ENCODE measurements at places on chromosomes 7 and 10.

- no peak for DNase-seq
These were observed 114.6 kb upstream of the FZD1 start for GRCh38 chr7:91149341-91150246.

DNA sequence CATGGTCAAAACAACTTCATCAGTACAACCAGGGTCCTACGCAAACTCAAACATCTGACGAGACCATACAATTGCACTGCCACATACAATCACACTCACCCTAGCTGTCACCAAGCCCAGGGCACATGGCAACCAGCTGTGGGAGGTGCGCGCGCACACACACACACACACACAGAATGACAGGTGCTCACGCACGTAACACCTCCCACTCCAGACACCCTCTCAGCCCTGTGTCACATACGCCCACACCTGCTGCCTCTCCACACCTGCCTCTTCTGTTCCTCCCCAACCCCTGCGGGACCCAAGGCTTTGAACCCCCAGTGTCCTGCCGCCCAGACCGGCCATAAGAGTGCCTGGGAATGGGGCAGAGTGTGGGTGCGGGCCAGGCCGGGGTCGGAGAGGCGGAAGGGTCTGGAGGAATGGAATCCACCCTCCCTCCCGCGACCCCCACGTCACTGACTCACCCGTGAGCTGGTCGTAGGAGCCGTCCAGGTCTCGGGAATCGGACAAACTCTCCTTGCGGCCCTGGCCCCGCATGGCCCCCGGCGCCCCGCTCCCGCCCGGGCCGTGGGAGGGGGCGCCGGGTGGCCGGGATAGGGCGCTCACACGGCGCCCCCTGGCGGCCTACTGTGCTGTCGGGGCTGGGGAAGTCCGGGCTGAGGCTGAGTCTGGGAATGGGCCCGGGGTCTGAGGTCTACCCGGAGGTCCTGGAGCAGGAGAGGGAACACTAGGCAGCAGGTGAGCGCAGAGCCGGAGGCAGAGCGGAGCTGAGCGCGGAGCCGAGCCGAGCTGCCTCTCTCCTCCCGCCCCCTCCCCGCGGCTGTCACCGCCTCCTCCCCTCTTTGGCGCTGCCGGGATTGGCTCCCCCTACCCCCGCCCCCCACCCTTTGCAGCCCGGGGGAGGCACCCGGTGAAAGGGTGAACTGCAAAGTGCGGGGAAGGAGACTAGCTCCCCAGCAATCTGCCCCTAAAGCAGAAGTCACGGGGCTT lies at the start of gene KCNIP2:
Gene KCNIP2 (minus strand): TSS at position 769 of the 990 bp plus-strand sequence. CDS start 232 bp downstream, at position 537.
- DNase-seq = peak; percentile 20

DNA sequence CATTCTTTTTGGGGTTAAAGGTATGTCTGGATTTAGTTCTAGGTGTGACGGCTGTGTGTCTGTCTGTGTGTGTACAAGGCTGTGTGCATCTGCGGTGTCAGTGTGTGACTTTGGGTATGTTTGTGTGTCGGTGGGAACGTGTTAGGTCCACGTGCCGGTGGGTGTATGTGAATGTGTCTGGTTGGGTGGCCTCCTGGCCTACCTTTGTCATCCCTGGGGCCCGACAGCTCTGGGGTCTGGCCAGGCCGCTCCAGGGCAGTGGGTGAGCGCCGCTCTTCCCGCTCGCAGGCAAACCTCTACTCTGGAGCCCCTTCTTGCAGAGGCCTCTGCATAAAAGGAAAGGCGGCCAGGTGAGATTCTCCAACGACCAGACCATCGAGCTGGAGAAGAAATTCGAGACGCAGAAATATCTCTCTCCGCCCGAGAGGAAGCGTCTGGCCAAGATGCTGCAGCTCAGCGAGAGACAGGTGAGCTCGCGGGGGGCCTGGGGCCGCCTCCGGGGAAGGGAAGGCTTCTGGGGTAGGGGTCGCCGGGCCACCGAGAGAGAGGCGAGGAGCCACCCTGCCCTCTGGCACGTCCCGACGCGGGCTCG lies 2.4 kb downstream of the HHEX start:
- no peak for DNase-seq

DNA sequence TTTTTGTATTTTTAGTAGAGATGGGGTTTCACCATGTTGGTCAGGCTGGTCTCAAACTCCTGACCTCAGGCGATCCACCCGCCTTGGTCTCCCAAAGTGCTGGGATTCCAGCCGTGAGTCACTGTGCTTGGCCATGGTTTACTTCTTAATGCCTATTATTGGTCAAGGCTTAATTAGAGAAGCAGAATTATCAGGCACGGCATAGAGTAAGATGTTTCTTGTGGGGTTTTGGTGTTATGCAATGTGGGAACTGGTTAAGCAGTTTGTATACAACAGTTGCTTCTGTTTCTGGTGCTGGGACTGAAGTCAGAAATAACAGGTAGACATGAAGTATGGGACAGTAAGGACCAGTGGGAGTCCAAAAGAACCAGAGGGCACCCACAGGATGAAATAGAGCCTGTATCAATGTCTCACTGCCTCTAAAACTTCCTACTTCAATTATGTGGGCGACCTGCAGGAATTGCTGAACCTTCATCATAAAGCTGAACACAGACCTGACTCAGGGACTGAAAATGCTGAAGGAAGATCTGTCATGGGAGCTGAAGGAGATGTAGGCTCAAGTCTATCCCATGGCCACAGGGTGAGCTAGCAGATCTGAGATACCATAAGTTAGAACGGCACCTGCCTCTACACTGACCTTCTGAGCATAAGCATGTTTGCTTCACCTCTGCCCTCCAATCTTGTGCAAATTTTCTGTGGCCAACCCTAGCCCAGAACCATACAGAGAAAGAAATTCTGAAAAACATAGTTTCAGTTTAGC lies 38.3 kb upstream of the VCL start:
- DNase-seq = peak; percentile 68

DNA sequence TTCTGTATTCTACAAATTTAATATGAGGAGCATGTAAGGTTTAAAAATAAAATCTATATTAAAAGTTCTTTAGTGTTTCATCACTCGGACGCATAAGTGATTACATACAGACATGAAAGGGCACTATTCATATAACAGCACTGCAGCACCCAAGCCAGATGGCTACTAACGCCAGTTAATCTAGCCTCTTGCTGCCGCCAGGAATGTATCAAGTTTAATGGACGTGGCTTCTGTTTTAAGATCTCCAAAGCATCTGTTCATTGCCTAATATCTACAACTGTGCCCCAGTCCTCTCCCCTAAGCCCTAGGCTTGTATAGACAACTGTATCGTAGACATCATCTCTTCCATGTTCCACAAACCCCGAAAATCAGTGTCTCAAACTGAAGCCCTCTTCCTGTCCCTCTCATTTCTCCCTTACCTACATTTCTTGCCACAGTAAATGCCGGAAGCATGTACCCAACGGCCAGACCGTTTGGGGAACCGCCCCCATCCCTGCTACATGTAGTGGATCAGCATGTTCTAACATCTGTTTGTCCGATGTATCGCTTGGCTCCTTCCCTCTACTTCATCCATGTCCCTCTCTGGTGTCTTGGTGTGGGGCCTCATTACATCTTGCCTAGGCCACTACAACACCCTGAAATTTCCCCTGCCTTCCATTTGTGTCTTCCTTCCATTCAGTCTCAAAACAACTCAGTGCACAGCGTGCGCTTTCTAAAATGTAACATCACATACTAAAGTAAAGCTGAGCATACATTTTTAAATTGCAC lies 147.5 kb upstream of the RSU1 start:
- no peak for DNase-seq

GRCh38 chr7:73685311-73685710 lies 1.9 kb downstream of the BUD23 start:
- DNase-seq = no peak

- DNase-seq = no peak
These were observed 29.1 kb downstream of the ERCC6 start for GRCh38 chr10:49509771-49510303.

- no peak for DNase-seq
These were observed 7.9 kb upstream of the UPF2 start for GRCh38 chr10:12050528-12050927.

DNA sequence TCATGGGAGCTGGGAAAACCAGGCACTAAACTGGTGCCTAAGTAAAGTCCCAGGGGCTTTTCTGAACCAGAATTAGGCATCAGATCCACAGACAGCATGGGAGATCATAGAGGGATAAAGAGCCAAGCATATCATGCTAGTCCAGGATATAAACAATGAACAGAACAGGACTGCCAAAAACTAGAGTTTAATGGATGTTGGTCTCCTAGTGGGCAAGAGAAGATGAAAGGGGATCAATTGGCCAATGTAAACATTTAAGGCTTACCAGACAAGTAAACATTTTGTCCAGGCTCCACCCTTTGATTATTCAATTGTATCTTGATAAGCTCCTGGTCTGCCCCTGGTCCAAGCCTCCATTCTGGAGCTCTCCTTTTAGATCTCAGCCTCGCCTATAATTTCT lies 18.9 kb downstream of the MACC1 start:
- no peak for DNase-seq

GRCh38 chr10:100009283-100009792 lies 409 bp downstream of the DNMBP start:
- DNase-seq = peak; percentile 68

DNA sequence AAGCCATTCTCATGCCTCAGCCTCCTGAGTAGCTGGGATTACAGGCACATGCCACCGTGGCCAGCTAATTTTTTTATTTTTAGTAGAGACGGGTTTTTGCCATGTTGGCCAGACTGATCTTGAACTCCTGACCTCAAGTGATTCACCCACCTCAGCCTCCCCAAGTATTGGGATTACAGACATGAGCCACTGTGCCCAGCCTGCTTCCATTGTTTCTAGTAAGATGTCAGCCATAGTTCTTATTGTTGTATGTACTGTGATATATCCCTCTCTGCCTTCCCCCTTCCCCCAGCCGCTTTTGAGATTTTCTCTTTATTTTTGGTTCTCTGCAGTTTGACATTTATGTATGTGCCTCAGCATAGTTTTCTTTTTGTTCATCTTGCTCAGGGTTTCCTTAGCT lies 87.9 kb upstream of the KLF14 start:
- peak; percentile 45 for DNase-seq

DNA sequence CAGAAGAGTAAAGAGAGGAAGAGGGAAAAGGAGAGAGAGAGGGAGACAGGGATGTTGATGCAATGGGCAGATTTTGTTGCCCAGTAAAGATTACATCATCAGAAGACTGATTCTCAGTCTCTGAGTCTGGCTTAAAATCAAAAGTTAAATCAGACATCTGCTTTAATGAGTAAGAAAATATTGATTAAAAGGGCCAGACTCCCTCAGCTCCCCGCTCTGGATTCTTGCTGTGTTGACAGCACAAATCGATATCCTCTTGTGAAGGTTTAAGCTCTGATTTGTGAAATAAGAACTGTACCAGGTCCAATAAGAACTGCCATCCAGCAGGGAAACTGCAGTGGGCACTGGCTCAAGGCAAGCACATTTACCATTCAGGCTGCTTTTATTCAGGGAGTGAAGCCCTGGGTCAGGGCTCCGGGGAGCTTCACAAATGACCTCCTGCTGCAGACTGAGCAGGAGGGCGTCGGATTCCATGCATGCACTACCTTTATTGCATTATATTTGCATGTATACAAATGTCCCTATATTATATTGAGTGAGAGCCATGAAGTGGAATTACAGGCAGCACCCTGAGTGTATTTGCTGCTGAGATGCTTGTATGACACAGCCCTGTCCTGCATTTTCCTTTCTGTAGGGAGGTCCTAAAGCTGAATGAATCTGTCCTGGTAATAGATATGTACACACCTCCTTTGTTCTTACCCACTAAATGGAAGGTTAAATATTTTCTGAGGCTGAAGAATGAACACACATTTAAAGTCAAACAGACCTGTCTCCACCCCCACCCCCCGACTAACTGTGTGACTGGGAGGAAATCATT lies 401.5 kb downstream of the REEP3 start:
- DNase-seq = no peak

- DNase-seq = no peak
These were observed 197.0 kb downstream of the ZNF438 start for GRCh38 chr10:30834651-30835050.

GRCh38 chr10:1432161-1432560 lies 305.2 kb downstream of the ADARB2 start:
- DNase-seq = no peak

DNA sequence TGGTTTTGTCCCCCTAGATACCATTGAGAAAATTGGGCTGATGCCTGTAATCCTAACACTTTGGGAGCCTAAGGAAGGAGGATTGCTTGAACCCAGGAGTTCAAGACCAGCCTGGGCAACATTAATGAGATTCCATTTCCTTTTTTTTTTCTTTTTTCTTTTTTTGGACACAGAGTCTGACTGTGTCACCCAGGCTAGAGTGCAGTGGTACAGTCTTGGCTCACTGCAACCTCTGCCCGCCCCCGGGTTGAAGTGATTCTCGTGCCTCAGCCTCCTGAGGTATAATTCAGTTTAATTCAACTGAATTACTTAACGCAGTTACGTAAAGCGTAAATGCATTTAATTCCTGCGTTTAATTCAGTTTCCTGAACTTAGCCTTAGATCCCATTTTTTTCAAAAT lies 13.3 kb downstream of the CCAR1 start:
- DNase-seq = no peak

- peak; percentile 41 for DNase-seq
These were observed 92.6 kb downstream of the MAPK8 start for GRCh38 chr10:48399056-48399541.

DNA sequence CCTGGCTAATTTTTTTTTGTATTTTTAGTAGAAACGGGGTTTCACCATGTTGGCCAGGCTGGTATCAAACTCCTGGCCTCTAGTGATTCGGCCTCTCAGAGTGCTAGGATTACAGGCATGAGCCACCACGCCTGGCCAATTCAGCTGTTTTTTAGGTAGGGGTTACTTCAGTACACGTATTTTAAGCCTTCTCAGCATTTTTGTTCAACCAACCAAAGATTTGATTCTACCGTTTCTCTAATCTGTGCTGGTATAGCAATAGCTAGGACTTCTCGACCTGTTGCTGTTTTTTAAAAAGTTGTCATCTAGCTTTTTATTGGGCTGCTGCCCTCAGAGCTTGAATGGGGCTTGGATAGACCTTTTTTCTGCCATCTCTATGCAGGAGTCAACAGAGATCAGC lies 34.9 kb downstream of the PROSER2 start:
- DNase-seq = no peak

GRCh38 chr7:139739863-139740597 lies 37.8 kb downstream of the HIPK2 start:
- no peak for DNase-seq

GRCh38 chr10:31887850-31888249 lies 40.8 kb downstream of the ARHGAP12 start:
- no peak for DNase-seq
